ENCODE measurements at places on chromosomes 2 and 18. TPM values are rescaled to one million over a fixed set of nuclear protein-coding genes. Genes with fewer than 3 reads are reported as not detected.
A peak's percentile ranks its signal among the peaks of the same experiment; 100 is the strongest.

- DNase-seq, result peak; percentile 48
- H3K27ac ChIP-seq, result peak overlapping the region; percentile 95
- H3K4me1 ChIP-seq, result peaks cover 26% of the 10 kb centered on the region
- H3K36me3 ChIP-seq, result no peaks in the 10 kb centered on the region
Observed at GRCh38 chr2:23380562-23381065, 4.4 kb upstream of the KLHL29 start.

DNA sequence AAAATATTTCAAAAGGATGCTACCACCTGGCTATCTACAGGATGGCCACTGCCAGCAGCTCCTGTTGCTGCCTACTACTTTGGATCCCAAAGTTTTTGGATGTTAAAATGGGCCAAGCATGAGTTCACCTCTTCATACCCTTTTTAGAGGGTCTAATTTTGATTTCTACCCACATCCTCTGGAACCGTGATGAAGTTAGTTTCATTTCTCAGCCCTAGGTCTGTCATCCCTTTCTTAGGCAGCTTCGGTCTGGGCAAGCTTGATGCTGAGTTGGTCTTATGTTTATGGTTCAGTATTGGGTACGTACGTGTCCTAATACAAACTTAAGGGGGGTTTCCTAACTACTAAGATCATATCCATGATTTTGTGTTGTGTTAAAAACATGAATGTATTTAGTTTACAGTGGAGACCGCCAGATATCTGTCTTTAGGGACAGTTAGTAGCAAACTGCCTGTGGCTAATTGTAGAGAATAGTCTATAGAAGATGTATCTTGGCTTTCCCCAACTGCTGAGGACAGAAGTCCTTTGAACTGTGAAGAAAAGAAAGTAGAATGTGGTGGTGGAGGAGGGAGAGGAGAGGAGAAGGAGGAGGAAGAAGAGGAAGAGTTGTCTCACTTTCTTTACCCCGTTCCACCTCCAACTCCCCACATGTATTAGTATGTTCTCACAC lies 184.9 kb downstream of the UBE2E3 start:
- H3K4me1 ChIP-seq, result peaks cover 42% of the 10 kb centered on the region
- peak overlapping the region; percentile 99 for H3K27ac ChIP-seq
- peaks cover 45% of the 10 kb centered on the region for H3K36me3 ChIP-seq
- H3K27me3 ChIP-seq, result no peaks in the 10 kb centered on the region
- no peak for DNase-seq
- H3K4me3 ChIP-seq, result peak overlapping the region; percentile 77

DNA sequence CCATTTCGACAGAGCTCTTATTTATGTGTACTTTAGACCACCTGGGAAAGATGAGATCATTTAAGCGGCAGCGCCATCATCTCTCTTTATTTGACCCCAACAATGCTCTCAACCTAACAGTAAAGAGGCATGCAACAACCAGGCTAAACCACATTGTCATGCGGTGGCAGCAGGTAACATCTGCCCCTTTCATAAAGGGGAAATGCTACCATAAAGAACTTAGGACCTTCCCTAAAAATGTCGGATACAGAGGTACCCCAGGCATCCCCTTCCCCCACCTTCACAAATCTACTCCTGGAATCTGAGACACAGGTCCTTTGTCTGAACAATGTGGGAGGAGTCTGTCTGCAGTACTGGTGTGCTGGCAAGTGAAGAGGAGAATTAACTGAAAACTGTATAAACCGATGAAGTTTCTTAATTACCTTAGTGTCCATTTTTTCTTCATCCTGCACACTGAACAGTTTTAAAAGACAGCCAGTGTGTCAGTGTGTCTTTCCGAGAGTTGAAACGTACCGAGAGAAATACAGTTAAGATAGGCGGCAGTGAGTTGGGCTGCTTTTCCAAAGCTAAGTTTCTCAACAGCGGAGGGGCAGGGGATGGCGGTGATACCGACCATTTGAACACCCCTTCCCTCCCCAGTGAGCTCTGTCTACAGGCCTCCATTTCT lies 1.9 kb downstream of the MEX3C start:
- no peaks in the 10 kb centered on the region for H3K27me3 ChIP-seq
- H3K4me1 ChIP-seq, result peaks cover 41% of the 10 kb centered on the region
- H3K27ac ChIP-seq, result peak overlapping the region; percentile 90
- DNase-seq, result no peak
- H3K36me3 ChIP-seq, result peaks cover 6% of the 10 kb centered on the region

DNA sequence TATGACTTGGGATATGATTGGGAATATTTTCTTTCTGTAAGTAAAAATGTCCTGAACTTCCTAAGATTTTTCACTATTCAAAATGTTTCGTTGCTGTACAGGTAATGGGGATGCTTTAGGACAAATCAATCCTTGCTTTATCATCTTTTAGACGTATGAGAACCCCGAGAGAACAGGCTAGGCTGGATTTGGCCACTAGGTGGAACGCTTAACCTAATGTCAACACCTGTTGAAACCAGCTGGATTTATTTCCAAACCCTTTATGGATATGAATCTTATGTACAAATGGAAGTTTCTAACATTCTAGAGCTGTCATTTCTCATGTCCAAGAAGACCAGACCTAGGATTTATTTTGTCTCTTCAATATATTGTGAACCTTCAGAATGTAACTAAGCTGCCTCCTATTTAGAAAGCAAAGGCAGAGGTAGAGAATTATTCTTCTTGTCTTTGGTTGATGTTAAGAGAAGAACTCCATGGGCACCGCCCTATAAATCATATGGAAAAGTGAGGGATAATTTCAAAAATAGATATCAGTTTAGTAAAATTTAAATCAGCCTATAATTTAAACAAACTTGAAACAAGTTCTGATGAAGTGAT lies 96.7 kb downstream of the PMAIP1 start:
- no peaks in the 10 kb centered on the region for H3K36me3 ChIP-seq
- DNase-seq, result no peak
- peaks cover 30% of the 10 kb centered on the region for H3K27me3 ChIP-seq
- H3K4me1 ChIP-seq, result no peaks in the 10 kb centered on the region

RGPD4 gene
- 0.31 TPM for total RNA-seq

TSPYL6 gene
- not detected for total RNA-seq
